Activated CD4-positive, alpha-beta T cell treated with anti-CD3 and anti-CD28 coated beads for 36 hours (primary cell): ENCODE measurements at places on chromosomes 5 and 9. TPM values are rescaled to one million over a fixed set of nuclear protein-coding genes. Genes with fewer than 3 reads are reported as not detected.

- DNase-seq, result no peak
- no peak overlapping the region for H3K4me3 ChIP-seq
- H3K27me3 ChIP-seq, result peaks cover 19% of the 10 kb centered on the region
- H3K27ac ChIP-seq, result no peak overlapping the region
Observed at GRCh38 chr9:76618762-76619161, 145.5 kb upstream of the PCA3 start.

Gene ABO
- total RNA-seq, result not detected

DNA sequence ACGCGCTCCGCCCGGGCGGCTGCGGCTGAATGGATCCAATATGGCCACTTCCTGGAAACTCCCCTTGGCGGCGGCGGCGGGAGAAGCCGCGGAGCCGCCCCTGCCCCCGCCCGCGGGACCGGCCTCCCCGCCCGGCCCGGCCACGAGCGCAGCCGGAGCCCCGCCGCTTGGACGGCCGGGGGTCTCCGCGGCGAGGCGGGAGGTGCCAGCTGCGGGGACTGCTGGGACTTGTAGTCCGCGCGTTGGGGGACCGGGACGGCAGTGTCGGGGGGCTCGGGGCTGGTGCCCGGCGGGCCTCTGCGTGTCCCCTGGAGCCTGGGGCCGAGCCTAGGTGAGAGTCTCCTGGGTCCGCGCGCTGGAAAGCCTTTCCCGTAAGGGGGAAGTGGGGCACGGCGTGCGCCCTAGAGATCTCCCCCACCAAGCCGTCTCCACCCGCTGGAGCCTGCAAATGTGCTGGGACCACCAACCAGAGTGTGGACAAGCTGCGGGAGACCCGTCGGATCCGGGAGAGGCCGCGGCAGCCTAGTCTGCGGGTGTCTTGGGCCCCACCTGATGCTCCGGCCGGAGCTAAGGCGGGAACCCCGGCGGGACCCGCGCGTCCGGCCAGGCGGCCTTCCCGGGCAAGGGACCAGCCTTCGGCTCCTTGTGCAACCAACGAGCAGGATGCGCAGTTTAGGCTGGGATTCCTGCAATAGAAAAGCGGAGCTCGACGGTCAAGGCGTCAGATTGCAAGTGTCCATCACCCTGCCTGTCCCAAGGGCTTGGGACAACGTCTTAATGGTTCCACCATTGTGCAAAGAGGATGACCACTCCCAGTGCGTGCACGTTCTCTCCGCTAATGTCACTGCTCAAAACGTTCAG is at the start of gene SEPTIN8:
Gene SEPTIN8 (minus strand): TSS at position 31 of the 861 bp plus-strand sequence. CDS start 102 bp downstream, outside the sequence.
- peak; percentile 67 for DNase-seq
- H3K27me3 ChIP-seq, result peaks cover 37% of the 10 kb centered on the region
- no peaks in the 10 kb centered on the region for H3K36me3 ChIP-seq
- peaks cover 7% of the 10 kb centered on the region for H3K4me1 ChIP-seq
- peak within 1 kb of the TSS; percentile 65 for H3K4me3 ChIP-seq

Gene SLC2A6
- total RNA-seq, result 1.9 TPM

Gene VCAN
- total RNA-seq, result not detected

Gene SEMA5A
- not detected for total RNA-seq

DNA sequence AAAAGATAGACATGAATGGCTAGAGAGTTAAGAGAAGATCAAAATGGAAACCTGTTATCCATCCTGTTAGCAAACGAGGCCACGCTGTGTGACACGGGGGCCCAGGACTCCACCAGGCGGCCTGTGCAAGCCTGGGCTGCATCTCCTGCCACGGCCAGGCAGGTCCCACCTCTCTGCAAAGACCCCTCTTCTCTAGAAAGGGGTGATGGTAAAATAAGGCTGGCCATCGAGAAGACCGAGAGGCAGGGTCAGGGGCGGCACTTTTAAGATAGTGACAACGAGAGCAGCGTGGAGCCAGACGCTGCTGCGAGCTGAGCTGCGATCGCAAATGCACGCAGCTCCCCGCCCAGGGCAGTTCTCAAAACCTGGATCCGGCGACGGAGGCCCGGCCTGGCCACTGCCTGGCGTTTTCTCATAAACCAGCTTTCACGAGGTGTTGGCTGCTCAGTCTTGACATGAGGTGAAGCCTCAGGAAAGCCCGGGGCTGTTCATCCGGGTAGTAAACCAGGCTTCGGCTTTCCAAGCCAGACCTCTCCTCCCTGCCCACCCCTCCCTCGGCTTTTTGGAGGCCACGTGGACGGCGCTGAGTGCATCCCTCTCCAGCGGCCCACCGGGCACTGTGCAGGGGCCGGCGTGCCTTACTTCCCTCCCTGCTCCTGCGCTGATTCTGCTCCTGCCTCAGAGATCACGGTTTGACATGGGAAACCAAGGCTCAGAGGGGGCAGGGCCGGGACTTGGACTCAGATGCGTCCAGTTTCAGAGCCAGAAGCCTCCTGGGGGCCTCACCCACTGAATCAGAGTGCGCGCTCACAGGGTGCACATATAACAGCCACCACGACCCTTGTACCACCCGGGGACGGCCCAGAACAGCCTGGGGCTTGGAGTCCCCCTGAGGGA is 151.6 kb upstream of the PHYKPL start:
- no peak overlapping the region for H3K4me3 ChIP-seq
- no peaks in the 10 kb centered on the region for H3K4me1 ChIP-seq
- peaks cover 2% of the 10 kb centered on the region for H3K27me3 ChIP-seq

- H3K27me3 ChIP-seq, result peaks cover 9% of the 10 kb centered on the region
- H3K4me3 ChIP-seq, result no peak overlapping the region
- no peak for DNase-seq
- H3K27ac ChIP-seq, result no peak overlapping the region
- H3K4me1 ChIP-seq, result no peaks in the 10 kb centered on the region
Observed at GRCh38 chr9:90552317-90552716, 90.3 kb downstream of the DIRAS2 start.

DNA sequence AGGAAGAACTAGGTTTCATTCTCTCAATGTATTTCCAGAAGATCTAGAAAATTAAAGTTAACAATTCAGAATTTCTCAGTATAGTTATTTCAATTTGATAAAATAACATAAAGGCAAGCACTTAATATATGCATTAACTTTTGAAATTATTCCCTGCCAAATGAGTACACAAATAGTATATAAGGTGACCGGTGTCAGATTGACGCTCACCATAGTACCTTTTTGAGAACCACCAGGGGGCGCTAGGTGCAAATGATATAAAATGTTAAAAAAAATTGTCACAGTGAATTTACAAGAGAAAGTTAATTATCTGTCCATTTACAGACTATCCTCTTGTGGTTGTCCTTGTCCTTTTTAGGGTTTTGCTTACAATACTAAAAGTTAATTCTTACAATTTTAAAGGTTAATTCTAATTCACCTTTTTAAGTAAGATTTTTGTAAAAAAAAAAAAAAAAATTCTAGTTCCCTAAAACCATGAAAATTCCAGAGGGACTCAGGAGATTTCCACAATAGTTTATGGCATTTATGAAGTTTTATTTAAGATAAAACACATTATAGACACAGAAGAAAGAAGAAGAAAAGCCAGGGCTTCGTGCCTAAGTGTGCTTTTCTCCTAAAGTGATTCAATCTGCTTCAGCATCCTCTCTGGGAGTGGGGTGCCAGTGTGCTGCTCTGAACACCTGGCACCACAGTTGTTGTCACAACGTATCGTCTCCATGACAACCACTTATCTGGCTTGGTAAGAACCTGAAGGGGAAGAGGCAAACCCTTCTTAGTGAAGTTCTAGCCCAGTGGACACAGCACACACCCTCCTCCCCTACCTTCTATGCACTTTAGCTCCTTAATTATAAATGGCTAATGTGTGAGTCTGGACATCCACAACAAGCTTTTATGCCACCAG is 1.7 kb downstream of the ADAMTS16 start:
- H3K4me3 ChIP-seq, result no peak overlapping the region
- peaks cover 6% of the 10 kb centered on the region for H3K4me1 ChIP-seq
- H3K27me3 ChIP-seq, result peaks cover 22% of the 10 kb centered on the region
- no peak overlapping the region for H3K27ac ChIP-seq
- H3K36me3 ChIP-seq, result no peaks in the 10 kb centered on the region

DNA sequence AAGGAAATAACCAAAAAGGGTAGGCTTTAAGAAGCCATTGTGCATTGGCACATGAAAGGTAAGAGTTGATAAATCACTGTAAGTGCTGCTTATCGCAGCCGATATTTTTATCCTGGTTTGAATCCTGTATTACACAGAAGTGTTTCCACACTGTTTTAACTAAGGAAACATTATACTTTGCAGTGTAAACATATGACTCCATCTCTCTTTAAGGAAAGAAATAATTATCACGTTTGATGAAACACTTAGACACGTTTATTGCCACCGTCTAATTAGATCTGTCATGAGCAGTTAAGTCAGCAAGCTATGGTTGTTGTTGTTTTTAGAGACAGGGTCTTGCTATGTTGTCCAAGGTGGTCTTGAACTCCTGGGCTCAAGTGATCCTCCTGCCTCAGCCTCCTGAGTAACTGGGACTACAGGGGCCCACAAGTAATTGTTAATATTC is 85.7 kb upstream of the TNFAIP8 start:
- peak overlapping the region; percentile 96 for H3K27ac ChIP-seq
- H3K4me1 ChIP-seq, result peaks cover 70% of the 10 kb centered on the region
- no peak for DNase-seq
- H3K36me3 ChIP-seq, result peaks cover 34% of the 10 kb centered on the region
- no peaks in the 10 kb centered on the region for H3K27me3 ChIP-seq
- peak overlapping the region; percentile 96 for H3K4me3 ChIP-seq

- no peaks in the 10 kb centered on the region for H3K4me1 ChIP-seq
- H3K4me3 ChIP-seq, result no peak overlapping the region
- no peak overlapping the region for H3K27ac ChIP-seq
Observed at GRCh38 chr5:84724683-84725082, 340.0 kb upstream of the EDIL3 start.

Gene PRSS3
- not detected for total RNA-seq

- no peaks in the 10 kb centered on the region for H3K36me3 ChIP-seq
- H3K27me3 ChIP-seq, result peaks cover 2% of the 10 kb centered on the region
- H3K4me1 ChIP-seq, result peaks cover 22% of the 10 kb centered on the region
- no peak for DNase-seq
- H3K27ac ChIP-seq, result peak overlapping the region; percentile 90
- H3K4me3 ChIP-seq, result peak overlapping the region; percentile 72
Observed at GRCh38 chr5:1536871-1537602, 13.3 kb upstream of the LPCAT1 start.

GRCh38 chr9:20636888-20637440 is 14.7 kb upstream of the MLLT3 start:
- H3K4me3 ChIP-seq, result no peak overlapping the region
- no peak for DNase-seq
- H3K4me1 ChIP-seq, result peaks cover 12% of the 10 kb centered on the region
- no peaks in the 10 kb centered on the region for H3K36me3 ChIP-seq

DNA sequence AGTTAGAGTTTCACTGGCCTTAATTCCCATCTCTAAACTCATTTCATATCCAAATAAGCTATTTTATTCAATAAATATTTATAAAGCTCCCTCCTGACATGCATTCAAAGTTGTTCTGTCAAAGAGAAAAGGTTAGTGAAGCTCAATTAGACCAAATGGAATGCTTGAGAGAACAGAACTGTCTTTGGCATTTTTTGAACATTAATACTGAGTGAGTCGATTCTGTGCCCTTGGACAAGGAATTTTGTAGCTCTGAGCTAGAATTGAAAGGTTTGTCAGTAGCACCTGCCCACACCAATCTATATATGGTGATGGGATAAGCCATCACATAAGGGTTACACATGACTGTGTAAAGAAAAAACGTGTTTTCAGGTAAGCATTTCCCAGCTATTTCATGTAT is 631.2 kb upstream of the CCNG1 start:
- no peak overlapping the region for H3K27ac ChIP-seq
- no peaks in the 10 kb centered on the region for H3K36me3 ChIP-seq
- H3K27me3 ChIP-seq, result no peaks in the 10 kb centered on the region
- DNase-seq, result no peak
- H3K4me1 ChIP-seq, result no peaks in the 10 kb centered on the region
- no peak overlapping the region for H3K4me3 ChIP-seq

Gene RNF183
- total RNA-seq, result 0.64 TPM

- H3K36me3 ChIP-seq, result no peaks in the 10 kb centered on the region
- peaks cover 2% of the 10 kb centered on the region for H3K27me3 ChIP-seq
- H3K27ac ChIP-seq, result no peak overlapping the region
- no peak overlapping the region for H3K4me3 ChIP-seq
- H3K4me1 ChIP-seq, result peaks cover 6% of the 10 kb centered on the region
Observed at GRCh38 chr5:149284501-149284900, 12.8 kb downstream of the AFAP1L1 start.

DNA sequence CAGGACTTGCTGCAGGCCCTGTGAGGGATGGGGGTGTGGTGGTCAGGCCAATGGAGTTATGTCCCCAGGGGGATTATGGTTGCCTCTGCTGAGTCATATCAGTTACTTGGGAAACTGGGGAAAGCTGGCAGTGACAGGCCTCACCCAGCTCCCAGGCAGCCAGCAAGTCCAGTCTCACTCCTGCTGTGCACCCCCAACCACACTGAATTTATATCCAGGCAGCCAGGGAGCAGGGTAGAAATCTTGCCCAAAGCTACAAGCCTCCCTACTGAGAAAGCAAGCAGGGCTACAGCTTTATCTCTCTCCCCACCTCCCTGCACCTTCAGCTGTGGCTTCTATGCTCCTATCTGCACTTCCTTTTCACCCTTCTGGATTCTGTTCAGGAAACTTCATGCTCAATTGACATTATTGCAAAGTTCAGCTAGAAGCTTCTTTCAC is 2076.0 kb upstream of the CDH9 start:
- H3K27me3 ChIP-seq, result no peaks in the 10 kb centered on the region
- H3K27ac ChIP-seq, result no peak overlapping the region
- no peaks in the 10 kb centered on the region for H3K4me1 ChIP-seq

DNA sequence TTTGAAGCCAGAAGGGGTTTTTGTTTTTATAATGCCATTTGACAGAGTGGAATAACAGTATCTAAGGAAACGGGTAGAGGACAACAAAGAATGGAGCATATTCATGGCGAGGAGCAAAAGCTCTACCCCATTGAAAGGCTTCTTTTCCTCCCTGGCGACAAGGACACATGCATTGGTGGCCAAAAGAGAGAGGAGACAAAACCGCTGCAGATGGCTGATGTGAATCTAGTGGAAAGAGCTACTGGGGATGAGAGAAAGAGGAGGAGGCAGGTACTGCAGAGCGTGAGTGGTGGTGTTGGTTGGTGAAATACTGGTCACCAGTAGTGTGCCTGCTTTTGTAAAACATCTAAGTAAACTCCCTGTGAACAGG is 491 bp downstream of the APC start:
- peak overlapping the region; percentile 93 for H3K4me3 ChIP-seq
- peak overlapping the region; percentile 83 for H3K27ac ChIP-seq
- DNase-seq, result peak; percentile 28
- peaks cover 19% of the 10 kb centered on the region for H3K4me1 ChIP-seq

Gene PPP3R2
- not detected for total RNA-seq

Gene SH3GL2
- not detected for total RNA-seq
